ENCODE measurements at places on chromosomes 12 and 14. TPM values are rescaled to one million over a fixed set of nuclear protein-coding genes. Genes with fewer than 3 reads are reported as not detected.

GRCh38 chr12:31466768-31467167 is 124.2 kb downstream of the DENND5B start:
- no peaks in the 10 kb centered on the region for H3K36me3 ChIP-seq
- no peak for DNase-seq
- peaks cover 4% of the 10 kb centered on the region for H3K4me1 ChIP-seq

DNA sequence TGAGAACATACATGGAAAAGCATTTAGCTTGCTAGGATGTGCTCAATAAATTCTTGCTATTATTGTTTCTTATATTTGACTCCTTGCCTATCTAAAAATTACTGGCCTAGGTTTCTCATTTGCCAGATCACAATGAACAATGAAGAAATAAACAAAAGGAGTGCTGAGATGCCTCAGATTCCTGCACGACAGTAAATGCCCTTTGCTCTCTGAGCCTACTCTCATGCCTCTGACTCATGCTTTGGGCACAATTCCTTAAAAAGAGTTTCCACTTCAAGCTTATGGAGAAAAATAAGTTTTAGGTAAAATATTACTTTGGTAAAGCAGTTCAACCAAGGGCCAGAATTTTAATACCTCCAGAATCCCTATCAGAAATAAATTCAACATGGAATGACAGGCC is 30.9 kb downstream of the GRIN2B start:
- peaks cover 12% of the 10 kb centered on the region for H3K4me1 ChIP-seq
- H3K36me3 ChIP-seq, result no peaks in the 10 kb centered on the region
- DNase-seq, result peak; percentile 53

DNA sequence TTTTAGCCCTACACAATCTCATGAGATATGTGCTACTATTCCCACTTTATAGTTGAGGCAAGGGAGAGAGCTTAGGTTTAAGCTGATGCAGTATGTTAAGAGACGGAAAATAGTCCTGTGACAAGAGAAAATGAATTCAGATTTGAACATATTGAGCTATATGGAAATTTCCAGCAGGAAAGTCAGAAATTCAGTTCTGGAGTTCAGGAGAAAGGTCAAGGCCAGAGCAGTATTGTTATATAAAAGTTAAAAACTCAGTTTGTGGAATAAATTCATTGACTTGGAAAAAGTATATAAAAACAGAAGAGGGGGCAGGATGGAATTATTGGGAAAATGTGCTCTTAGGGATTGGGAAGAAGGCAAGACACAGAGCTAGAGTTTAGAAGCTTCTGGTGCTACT is 167.0 kb upstream of the GZMB start:
- no peaks in the 10 kb centered on the region for H3K4me1 ChIP-seq
- H3K27ac ChIP-seq, result no peak overlapping the region
- no peak for DNase-seq
- no peaks in the 10 kb centered on the region for H3K36me3 ChIP-seq
- no peak overlapping the region for H3K4me3 ChIP-seq

GDF3 gene
- total RNA-seq, result not detected

C3AR1 gene
- total RNA-seq, result not detected
